Activated naive CD8-positive, alpha-beta T cell treated with anti-CD3 and anti-CD28 coated beads, Interleukin-2, amount 50 U/mL, for 24 hours (primary cell): ENCODE measurements at places on chromosomes 16 and 17.

GRCh38 chr16:67763066-67763465 lies 43.3 kb downstream of the RANBP10 start:
- no peak for DNase-seq
- no peak overlapping the region for H3K4me3 ChIP-seq
- no peaks in the 10 kb centered on the region for H3K27me3 ChIP-seq
- no peak overlapping the region for H3K27ac ChIP-seq
- peaks cover 12% of the 10 kb centered on the region for H3K4me1 ChIP-seq

- H3K36me3 ChIP-seq = no peaks in the 10 kb centered on the region
- peaks cover 2% of the 10 kb centered on the region for H3K4me1 ChIP-seq
- no peak overlapping the region for H3K27ac ChIP-seq
- peaks cover 21% of the 10 kb centered on the region for H3K27me3 ChIP-seq
Observed at GRCh38 chr17:79757140-79757745, 20.7 kb upstream of the CBX2 start.

GRCh38 chr17:9839433-9839832 lies 13.7 kb downstream of the GLP2R start:
- no peaks in the 10 kb centered on the region for H3K4me1 ChIP-seq
- DNase-seq = no peak
- H3K27ac ChIP-seq = no peak overlapping the region

- no peak for DNase-seq
- no peaks in the 10 kb centered on the region for H3K36me3 ChIP-seq
- H3K4me3 ChIP-seq = no peak overlapping the region
- no peak overlapping the region for H3K27ac ChIP-seq
Observed at GRCh38 chr17:869567-870525, 87.7 kb downstream of the MRM3 start.

DNA sequence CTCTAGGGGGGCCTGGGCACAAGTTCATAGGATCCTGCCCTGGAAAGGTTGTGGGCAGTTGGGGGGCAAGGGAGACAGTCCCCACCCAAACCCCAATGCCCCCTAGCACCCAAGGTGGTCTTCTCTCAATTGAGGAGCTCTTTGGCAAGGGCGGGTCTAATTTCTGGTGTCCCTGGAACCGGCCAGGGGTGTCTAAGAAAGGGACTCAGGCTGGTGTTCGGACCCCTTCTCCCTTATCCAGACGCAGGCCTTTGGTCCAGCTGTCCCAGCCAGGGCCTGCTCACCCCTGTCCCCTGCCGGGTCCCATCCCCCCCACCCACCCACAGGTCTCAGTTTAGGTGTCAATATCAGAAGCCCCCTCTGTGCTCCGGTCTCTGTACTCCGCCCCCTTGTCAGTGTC lies 860 bp upstream of the ARHGDIG start:
- H3K27ac ChIP-seq = no peak overlapping the region
- H3K4me1 ChIP-seq = peaks cover 9% of the 10 kb centered on the region
- DNase-seq = no peak

- DNase-seq = no peak
- H3K4me1 ChIP-seq = peaks cover 47% of the 10 kb centered on the region
Observed at GRCh38 chr17:36850790-36851189, 86.5 kb upstream of the LHX1 start.

DNA sequence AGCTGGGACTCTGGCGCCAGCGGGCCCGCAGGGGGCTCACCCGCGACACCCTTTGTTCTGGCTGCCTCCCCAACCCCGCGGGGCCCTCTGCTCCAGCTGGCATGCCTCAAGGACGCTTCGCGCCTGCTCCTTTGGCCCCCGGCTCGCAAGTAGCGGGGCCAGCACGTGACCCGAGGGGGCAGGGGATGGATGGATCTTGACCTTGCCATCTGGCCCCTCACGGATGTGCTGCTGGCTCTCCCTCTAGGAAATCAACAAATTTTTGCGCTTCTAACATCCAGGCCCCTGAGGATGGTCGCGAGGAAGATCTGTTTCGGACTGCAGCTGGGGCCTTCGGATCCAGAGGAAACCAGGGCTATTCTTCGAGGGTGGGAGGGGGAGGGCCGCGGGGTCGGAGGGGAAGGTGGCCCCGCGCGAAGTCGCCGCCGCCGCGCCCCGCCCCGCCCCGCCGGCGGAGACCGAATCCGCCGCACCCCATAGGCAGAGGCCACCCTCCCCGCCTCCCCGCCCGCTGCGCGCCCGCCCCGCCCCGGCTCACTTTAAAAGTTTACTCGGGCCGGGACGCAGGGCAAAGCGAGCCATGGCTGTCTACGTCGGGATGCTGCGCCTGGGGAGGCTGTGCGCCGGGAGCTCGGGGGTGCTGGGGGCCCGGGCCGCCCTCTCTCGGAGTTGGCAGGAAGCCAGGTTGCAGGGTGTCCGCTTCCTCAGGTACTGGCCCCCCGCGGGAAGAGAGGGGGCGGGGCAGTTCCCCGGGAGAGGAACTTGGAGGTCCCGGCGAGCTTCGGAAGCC lies at the start of gene ACSF2:
Gene ACSF2, plus strand, starts transcription at position 537 of the 790 bp plus-strand sequence. Its CDS starts 44 bp downstream, at position 581.
- H3K4me1 ChIP-seq = peaks cover 28% of the 10 kb centered on the region
- peak; percentile 72 for DNase-seq
- no peaks in the 10 kb centered on the region for H3K27me3 ChIP-seq

GRCh38 chr16:24681793-24682192 lies 47.7 kb upstream of the TNRC6A start:
- H3K27ac ChIP-seq = no peak overlapping the region
- H3K36me3 ChIP-seq = no peaks in the 10 kb centered on the region
- H3K27me3 ChIP-seq = peaks cover 6% of the 10 kb centered on the region

- H3K27ac ChIP-seq = no peak overlapping the region
- no peak overlapping the region for H3K4me3 ChIP-seq
- H3K27me3 ChIP-seq = peaks cover 3% of the 10 kb centered on the region
- H3K4me1 ChIP-seq = peaks cover 77% of the 10 kb centered on the region
Observed at GRCh38 chr17:27540318-27541101, 84.3 kb downstream of the KSR1 start.

DNA sequence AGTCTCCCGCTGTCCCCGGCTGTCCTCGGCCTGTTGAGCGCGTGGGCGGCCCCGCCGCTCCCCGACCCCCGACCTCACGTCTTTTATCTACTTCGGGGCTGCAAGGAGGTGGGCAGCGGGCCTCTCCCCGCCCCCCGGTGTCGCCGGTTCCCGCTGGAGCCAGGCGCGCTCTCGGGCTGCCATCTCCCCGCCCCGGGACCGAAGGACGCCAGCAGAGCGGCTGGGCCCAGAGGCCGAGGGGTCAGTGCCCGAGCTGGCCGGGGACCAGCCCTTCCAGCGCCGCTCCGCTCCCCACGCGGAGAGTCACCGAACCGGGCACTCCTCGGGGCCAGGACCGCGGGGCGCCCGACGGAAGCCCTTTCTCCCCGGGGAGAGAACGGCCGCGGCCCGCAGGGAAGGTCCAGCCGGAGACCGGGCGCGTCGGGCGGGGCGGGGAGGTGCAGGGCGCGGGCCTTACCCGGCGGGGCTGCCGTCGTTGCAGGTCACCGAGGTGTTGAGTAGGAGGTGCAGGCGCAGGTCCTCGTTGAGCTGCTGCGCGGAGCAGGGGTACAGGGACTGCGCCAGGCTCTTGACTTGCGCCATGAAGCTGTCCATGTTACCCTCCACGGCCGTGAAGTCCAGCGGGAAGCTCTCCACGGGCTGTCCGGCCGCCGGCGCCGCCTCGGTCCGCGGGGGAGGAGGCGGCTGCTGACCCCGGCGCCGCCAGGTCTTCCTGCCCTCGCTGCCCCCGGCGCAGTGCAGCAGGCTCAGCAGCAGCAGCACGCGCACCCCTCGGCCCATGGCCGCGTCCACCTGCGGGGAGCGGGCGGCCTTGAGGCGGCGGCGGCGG lies 643 bp downstream of the NOTUM start:
- no peak overlapping the region for H3K4me3 ChIP-seq
- H3K27me3 ChIP-seq = peaks cover 22% of the 10 kb centered on the region
- no peak overlapping the region for H3K27ac ChIP-seq
- peaks cover 4% of the 10 kb centered on the region for H3K4me1 ChIP-seq

DNA sequence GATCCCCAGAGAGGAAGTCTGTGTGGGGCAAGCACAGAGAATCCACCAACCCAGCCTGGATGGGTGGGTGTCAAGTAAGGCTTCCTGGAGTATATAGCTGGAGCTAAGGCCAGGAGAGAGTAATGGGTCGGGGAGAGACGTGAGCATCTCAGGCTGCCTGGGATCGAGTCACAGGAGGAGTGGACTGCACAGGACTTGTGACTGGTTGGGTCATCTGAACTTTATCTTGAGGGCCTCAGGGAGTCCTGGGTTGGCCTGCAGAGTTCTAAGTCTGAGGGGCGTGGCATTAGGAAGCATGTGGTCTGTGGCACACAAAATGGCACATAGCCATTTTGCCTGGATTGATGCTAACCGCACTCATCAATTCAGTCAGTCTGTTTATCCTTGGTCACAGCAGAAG lies 1.5 kb downstream of the PLA2G15 start:
- peaks cover 23% of the 10 kb centered on the region for H3K4me1 ChIP-seq
- H3K27ac ChIP-seq = peak overlapping the region; percentile 43
- no peak for DNase-seq
- H3K27me3 ChIP-seq = no peaks in the 10 kb centered on the region

GRCh38 chr17:28368306-28368831 lies 1.7 kb downstream of the VTN start:
- H3K36me3 ChIP-seq = peaks cover 6% of the 10 kb centered on the region
- peaks cover 15% of the 10 kb centered on the region for H3K4me1 ChIP-seq
- no peak overlapping the region for H3K4me3 ChIP-seq
- DNase-seq = no peak
- H3K27me3 ChIP-seq = no peaks in the 10 kb centered on the region
- no peak overlapping the region for H3K27ac ChIP-seq

GRCh38 chr16:48432136-48432535 lies 46.9 kb upstream of the SIAH1 start:
- H3K27ac ChIP-seq = peak overlapping the region; percentile 25
- DNase-seq = no peak
- no peak overlapping the region for H3K4me3 ChIP-seq
- H3K27me3 ChIP-seq = no peaks in the 10 kb centered on the region
- no peaks in the 10 kb centered on the region for H3K36me3 ChIP-seq
- H3K4me1 ChIP-seq = peaks cover 13% of the 10 kb centered on the region

DNA sequence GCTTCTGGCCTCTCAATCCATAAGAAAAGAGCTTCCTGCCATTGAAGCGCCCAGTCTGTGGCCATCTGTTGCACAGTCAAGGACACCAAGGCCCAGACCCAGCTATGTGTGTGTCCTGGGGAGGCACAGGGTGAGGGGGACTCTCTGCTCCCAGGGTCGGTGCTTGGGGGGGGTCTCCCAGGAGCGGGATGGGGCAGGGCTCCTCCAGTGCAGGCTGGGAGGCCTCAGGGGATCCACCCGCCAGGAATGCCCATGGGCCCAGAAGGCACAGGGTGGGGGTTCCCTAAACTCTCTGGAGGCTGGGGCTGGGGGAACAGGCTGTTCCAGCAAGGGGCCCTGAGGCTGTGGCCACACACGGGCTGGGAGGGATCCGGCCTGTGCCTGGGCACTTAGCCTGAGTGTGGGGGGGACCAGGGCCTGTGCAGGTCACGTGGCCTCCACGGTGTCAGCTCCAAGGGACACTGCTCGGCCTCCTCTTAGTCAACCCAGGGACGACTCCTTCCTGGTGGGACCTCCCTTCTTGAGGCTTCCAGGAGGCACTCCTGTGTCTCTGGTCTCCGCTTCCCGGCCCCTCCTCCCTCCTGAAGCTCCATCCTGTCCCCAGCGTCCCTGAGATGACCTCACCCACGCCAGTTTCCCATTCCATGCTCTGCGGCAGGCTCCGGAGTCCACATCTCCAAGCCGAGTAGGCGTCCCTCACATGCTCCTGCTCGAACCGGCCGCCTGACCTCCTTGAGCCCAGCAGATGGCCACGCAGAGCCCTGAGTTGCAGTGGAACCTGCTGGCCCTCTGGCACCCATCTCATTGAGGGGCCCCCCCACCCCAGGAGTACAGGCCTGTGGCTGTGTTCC lies 23.1 kb upstream of the BAHCC1 start:
- H3K27me3 ChIP-seq = peaks cover 2% of the 10 kb centered on the region
- H3K27ac ChIP-seq = no peak overlapping the region
- no peaks in the 10 kb centered on the region for H3K4me1 ChIP-seq
- no peaks in the 10 kb centered on the region for H3K36me3 ChIP-seq
- no peak overlapping the region for H3K4me3 ChIP-seq

GRCh38 chr16:84292011-84292410 lies 2.7 kb upstream of the WFDC1 start:
- no peak overlapping the region for H3K27ac ChIP-seq
- no peak for DNase-seq
- H3K27me3 ChIP-seq = peaks cover 48% of the 10 kb centered on the region
